Hypothalamus (tissue), 51 donors: ENCODE measurements at places on chromosomes 2 and 18.

DNA sequence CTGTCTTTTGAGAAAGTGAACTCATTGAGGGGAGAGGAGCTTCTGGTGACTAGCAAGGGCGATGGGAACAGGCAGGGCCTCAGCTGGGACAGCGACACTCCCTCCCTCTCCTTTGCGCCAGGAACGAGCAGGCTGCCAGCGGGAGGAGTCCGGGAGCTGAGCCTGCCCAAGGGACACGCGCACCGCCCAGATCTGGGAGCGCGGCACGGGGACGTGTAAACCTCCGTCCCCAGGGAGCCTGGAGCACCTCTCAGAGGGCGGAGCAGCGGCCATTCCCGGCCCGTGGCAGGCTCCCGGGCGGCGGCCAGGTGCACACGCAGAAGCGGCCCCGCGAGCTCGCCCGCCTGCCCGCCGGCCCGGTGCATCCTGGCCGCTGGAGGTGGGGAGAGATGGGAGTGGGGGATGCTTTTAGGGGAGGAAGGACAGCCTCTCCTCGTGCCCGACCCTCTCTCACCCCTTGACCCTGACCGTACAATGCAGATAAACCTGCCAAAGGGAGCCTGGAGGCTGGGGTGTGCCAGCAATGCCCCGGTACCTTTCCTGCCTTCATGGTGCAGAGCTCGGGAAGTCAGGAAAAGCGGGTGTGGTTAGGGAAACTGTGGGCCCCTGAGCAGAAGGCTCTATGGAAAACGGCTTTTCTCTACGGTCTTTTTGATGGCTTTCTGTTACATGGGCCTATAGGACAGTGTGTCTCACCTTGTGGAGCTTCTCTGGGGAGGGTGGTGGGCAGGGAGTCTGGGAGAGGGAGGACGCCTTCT, 2.2 kb downstream of the AQP4 start:
- DNase-seq = peak; percentile 66

- DNase-seq = no peak
Measured at GRCh38 chr18:56835331-56835730, 184.2 kb downstream of the WDR7 start.

GRCh38 chr18:58484989-58485981, 143.6 kb downstream of the ALPK2 start:
- no peak for DNase-seq

DNA sequence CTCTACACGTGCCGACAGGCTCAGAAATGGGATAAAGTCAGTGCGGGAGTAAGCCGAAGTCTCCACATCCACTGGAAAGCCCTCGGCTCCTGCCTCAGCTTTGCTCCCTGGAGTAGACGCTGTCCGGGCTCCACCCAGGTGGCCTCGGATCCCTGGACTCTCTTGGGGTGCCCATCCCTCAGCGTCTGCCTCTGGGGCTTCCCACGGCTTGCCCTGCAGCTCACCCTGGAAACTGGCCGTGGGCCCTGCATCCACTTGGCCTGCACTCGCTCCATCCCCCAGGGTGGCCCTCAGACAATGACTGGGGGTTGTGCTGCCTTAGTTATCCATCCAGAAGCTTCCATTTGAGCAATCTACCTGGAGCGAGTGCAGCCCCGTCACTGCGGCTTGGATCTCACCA, 36.2 kb upstream of the TAF1B start:
- no peak for DNase-seq

DNA sequence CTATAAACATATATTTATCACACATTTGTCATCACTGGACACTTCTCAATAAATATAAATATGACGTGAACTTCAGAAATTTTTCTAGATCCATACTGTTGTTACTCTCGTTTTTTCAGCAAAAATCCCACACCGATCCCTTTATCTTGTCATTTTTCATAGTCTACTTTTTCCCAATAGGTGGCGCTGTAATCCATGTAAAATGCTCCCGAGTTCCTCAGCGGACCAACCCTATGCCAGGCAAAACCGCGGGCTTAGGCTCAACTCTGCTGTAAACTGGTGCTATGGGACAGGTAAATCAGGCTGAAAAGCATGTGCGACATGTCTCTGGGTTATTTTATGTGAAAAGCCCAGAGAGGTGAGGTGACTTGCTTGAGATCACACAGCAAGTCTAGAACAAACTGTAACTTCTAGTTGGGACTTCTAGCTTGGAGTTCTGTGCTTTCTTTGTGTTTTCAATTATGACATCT, 104.0 kb downstream of the COBLL1 start:
- DNase-seq = peak; percentile 15

DNA sequence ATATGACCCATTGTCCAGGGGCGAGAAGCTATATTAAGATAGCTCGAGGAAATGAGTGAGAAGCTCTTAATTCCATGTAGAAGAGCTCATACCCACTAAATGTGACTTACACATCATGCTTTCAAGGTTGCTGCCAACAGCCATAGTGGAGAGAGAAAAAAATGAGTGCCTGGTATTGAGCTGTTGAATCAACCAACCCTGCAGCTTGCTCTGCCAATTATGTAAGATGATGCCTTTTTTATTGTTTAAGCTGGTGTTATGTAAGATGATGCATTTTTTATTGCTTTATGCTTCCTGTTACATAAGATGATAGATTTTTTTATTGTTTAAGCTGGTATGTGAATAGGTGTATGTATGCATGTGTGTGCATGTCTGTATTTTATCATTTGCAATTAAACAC, 228.2 kb downstream of the CCDC178 start:
- no peak for DNase-seq

GRCh38 chr2:6896930-6897759, 19.6 kb downstream of the RSAD2 start:
- DNase-seq = no peak

DNA sequence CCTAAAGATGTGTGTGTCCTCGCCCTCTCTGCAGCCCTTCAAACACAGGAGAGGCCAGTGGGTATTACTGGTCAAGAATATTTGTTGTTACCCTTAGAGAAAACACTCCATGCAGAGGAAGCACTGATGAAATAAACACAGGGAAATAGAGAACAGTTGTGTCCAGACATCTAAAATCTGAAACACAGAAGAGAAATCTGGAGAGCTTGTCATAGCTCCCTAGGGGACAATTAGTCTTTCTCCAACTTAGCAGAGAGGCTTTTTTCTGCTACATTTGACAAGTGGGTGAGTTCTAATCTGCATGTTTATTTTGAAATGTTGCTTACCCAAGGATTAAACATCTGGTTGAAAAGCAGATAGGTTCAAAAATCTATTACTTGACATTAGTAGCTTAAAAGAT, 190.1 kb downstream of the CTNNA2 start:
- no peak for DNase-seq

DNA sequence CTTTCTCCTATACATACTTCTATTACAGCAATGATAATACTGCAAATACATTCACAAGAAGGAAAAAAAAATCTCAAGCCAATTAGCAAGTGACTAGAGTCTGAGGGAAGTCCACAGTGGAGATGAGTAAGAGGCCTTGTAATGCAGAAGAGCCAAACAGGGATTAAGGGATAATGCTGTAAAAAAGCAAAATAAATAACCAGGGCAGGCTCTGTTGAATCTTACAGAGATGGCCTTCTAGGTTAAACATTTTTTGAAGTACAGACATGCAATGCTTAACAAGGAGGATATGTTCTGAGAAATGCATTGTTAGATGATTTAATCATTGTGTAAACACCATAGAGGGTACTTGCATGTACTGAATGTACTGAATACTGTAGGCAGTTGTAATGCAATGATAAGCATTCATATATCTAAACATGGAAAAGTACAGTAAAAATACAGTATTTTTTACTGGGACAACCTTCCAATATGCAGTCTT, 122.1 kb upstream of the RMDN2 start:
- no peak for DNase-seq

- DNase-seq = no peak
Measured at GRCh38 chr18:76925501-76925900, 103.1 kb downstream of the ZNF236 start.

- DNase-seq = no peak
Measured at GRCh38 chr2:240457223-240458043, 22.0 kb downstream of the GPC1 start.

DNA sequence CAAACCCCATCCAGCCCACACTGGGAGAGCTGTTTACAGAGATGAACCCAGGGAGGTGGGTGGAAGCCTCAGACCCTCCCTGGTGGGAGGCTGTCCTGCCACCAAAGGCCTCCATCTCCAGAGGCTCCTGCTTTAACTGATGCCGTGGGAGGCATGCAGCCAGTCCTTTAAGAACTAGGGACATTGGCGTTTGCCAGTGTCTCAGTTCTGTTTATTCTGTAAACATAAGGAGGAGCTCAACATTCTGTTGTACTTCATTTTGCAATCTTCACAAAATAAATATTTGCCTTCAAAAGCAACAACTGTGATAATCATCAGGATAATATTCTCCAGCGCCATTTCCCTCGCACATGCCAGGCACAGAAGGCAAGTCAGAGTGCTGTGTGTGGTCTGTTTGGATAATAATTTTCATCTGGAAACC, 6.8 kb downstream of the EDAR start:
- DNase-seq = no peak

DNA sequence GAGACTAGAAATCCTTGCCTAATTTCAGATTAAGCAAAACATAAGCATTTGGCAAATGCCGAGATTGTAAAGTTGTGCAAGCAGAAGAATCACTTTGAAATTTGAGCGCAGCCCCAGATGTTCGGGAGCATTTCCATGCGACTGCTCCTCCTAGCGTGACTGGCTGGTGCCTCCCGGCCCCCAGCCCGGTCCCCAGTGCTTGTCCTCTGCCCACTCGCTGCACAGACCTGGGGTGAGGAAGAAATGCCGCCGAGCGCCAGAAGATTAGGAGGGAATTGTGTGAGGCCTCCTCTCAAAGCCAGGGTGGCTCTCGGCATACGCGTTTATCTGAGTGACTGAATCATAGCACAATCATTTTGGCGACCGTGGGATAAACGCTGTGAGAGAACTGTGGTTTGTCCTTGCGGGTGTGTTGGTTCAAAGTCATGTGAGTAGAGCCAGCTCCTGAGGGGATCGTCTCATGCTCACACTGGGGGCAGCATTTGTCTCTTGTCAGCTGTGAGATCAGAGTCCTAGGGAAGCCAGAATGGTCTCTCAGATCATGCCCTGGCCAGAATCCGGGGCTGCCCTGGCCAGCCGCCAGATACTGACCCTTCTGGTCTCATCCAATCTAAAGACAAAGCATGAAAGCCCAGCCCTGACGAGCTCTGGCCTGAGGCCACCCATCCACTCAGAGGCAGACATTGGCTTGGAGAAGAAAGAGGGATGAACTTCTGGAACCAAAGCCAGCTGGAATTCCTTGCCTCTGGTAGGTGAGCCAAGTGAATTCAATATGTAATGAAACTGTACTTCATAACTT, 189.3 kb downstream of the SH3RF3 start:
- DNase-seq = no peak

DNA sequence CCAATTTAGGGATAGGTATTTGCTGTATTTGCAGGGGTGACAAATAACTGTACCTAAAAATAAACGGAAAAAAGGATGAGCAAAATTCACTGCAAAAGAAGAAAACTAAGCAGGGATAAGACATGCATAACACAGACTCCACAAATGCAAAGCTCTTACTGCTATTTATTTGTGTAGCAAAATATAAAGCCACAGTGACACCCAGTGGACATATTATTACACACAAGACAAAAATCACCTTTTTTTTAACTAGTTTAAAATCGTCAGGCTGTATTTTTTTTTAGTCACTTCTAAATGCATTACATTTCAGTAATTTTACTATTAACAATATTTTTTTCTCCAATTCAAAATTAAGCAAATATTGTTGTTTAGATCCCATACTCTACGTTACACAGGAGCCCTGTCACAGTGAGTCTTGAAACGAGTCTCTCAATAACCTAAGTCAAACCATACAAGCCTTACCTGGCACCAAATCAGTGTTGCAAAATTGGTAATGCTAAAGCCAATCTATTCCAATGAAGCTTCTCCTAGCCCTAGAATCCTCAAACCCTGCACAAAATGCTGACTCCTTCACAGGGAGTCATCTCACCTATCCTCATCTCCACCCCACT, 23.7 kb downstream of the METTL4 start:
- no peak for DNase-seq

DNA sequence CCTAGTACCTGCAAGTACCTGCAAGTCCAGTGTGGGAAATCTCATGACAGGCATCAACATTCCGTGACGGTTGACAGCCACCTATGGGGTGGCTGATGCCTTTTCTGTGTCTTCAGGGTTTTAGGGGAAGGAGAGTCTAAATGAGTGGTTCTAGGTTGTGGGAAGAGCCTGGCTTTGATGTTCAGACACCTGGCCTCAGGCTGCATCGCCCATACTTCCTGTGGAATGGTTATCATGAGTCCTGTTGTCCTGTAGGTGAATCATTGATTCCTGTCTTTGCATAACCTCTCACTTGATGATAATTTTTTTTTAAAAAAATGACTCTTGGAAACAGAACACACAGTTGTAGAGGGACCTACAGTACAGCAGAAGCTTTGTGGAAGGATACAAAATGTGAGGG, 108.9 kb downstream of the NEDD4L start:
- no peak for DNase-seq

- DNase-seq = no peak
Measured at GRCh38 chr2:207474863-207475485, 54.8 kb upstream of the CREB1 start.

DNA sequence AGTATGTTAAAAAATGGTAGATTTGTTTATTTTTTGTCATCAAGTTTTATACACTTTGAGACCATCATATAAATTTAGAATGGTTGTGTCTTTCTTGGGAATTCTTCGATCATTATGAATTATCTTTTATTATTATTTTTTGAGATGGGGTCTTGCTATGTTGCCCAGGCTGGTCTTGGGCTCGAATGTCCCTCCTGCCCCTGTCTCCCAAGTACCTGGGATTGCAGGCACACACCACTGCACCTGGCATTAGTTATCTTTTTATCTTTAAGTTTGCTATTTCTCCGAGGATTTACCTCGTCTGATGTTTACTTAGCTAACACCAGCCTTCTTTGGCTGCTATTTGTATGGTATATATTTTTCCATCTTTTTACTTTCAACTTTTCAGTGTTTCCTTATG, 100.0 kb downstream of the BIRC6 start:
- DNase-seq = no peak

DNA sequence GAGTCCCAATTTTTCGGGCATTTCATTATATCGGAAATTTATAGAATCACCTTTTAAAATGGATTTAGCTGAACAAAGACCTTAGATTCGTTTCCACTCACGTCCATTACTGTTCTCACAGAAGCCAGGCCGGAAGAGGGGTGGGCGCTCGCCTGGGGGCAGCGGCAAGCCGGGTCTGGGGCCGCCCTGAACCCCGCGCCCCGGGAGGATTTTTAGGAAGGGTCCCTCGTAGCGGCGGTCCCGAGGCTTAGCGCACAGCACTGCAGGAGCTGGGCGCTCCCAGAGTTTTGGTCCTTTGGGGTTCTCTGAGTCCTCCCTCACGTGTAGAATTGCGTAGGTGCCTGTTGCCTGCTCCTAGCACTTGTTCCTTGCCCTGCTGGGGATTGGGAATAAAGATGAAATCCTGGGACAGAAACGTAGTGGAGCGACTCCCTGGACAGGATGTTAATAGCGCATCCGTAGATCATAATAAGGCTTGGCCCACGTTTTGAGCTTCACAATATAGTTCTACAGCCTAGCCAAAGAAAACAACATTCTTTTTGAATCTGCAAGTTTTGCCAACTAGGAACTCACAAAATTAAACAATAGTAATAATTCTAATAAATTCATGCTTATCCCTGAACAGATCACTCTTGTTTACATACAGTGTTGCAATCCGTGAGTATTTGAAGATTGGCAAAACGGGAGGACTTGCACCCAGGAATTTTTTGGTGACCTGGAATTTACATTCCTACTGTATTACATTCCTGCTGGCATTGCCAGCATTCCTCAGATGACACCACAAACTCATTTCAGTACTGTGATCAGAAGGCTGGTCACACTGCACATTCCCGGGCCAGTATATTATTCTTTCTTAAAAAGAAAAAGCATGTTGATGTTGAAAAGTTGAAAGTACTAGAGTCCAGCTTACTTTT, 875 bp downstream of the C18orf63 start:
- no peak for DNase-seq
